Activated naive CD4-positive, alpha-beta T cell treated with anti-CD3 and anti-CD28 coated beads for 36 hours (primary cell): ENCODE measurements at places on chromosomes 5 and 9. TPM values are rescaled to one million over a fixed set of nuclear protein-coding genes. Genes with fewer than 3 reads are reported as not detected.

The ECSCR gene
- total RNA-seq = 0.81 TPM

DNA sequence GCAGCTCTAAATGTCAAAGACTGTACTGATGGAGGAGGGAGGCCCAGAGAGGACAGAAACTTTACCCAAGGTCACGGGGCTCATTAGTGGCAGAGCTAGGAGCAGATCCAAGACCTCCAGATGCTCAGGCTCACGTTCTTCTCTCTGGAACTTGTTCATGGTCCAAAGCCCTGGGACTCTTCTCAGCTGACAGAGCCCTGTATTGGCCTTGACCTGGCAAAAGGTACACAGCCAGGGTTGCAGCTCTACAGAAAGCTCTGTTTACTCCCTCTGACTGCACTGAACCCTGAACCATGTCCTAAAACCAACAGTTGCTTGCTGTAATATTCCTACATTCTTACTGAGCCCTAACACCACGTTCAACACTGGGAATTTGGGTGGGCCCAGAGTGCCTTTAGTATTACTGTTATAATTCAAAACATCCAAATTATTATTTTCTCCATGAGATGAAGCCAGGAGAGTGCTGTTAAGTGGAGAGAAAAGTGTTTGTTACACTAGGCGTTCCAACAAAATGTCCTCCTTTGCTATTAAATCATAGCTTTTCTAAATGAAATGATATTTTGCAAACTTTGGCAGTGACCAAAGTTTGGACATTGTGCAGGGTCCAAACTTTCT, 602.4 kb upstream of the CLINT1 start:
- no peak overlapping the region for H3K4me3 ChIP-seq
- DNase-seq = no peak
- no peaks in the 10 kb centered on the region for H3K27me3 ChIP-seq
- peaks cover 12% of the 10 kb centered on the region for H3K4me1 ChIP-seq

The PKD2L2 gene
- not detected for total RNA-seq

DNA sequence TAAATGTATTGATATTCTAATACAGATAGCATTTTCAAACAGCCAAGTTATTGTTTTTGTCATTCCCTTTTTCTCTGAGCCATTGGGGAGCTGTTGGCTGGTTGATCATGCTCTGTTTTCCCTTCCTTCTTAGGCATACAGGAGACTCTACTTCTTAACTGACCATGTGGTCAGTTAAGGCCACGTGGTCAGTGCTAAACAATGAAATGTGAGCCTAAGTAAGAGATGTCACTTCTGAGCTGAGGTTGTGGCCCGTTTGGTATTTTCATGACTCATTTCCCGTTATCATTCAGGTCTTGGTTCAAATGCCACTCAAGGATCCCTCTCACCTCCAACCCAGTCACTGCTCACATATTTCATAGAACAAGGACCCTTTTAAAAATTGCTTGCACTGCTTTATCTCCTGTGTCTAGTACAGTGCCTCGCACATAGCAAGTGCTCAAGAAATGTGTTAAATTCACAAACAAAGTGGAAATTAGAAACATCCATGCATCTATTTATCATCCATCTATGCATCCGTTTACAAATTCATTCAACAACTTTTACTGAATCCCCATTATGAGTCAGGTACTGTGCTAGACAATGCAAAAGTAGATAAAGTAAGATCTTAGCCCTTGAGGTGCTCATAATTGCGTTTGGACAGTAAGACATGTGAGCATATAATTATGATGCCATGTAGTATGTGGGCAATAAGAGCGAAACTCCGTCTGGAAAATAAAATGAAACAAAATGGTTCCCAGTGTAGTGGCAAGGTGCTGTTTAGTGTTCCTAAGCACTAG, 50.7 kb downstream of the ARRDC3 start:
- H3K27ac ChIP-seq = no peak overlapping the region
- peak; percentile 20 for DNase-seq
- H3K4me1 ChIP-seq = peaks cover 15% of the 10 kb centered on the region
- H3K27me3 ChIP-seq = no peaks in the 10 kb centered on the region
- H3K4me3 ChIP-seq = no peak overlapping the region

GRCh38 chr9:135848341-135849047, 58.9 kb downstream of the CAMSAP1 start:
- H3K4me1 ChIP-seq = peaks cover 7% of the 10 kb centered on the region
- H3K27me3 ChIP-seq = no peaks in the 10 kb centered on the region
- DNase-seq = no peak
- no peak overlapping the region for H3K27ac ChIP-seq
- H3K4me3 ChIP-seq = no peak overlapping the region

- H3K36me3 ChIP-seq = no peaks in the 10 kb centered on the region
- H3K27me3 ChIP-seq = no peaks in the 10 kb centered on the region
- H3K4me3 ChIP-seq = no peak overlapping the region
- no peak overlapping the region for H3K27ac ChIP-seq
Observed at GRCh38 chr9:115651461-115651860, 502.1 kb upstream of the PAPPA start.

DNA sequence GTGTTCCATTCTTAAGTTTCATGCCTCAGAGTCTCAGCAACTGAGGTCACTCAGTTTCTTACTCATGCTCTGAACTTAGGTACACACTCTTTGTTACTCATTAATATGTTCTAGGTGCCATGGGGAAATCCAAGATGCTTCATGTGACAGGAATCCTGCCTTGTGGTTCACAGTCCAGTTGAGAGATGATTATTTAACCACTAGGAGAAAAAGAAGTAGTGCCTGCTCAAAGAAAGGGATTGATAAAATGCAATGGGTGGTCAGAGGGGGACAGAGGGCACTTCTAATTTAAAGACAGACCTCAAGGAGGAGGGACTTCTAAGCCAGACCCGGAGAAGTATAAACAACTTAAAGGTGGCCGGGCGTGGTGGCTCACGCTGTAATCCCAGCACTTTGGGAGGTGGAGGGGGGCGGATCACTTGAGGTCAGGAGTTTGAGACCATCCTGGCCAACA, 69.0 kb downstream of the UGCG start:
- no peaks in the 10 kb centered on the region for H3K36me3 ChIP-seq
- no peak overlapping the region for H3K4me3 ChIP-seq
- no peaks in the 10 kb centered on the region for H3K27me3 ChIP-seq
- H3K4me1 ChIP-seq = peaks cover 5% of the 10 kb centered on the region
- H3K27ac ChIP-seq = no peak overlapping the region
- DNase-seq = peak; percentile 55

The PPP2CA gene
- total RNA-seq = 132 TPM

The LRRC19 gene
- not detected for total RNA-seq

DNA sequence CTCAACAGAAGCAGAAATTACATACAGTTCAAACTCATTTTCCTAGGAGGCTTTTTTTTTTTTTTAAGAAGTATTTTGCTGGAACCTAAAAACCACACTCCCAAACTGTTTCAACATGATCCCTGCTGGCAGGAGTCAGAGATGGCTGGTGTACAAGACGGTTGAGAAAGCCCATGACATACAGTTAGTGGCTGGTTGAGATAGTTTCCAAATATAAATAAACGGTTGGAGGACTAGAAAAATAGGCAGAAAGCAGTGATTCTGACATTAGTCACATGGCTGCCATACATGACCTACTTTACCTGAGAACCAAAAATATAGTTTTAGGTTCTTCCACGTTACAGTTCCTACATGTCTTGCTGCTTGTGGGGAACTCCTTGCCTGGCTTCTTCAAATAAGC, 31.7 kb upstream of the BASP1 start:
- H3K27me3 ChIP-seq = peaks cover 6% of the 10 kb centered on the region
- H3K36me3 ChIP-seq = no peaks in the 10 kb centered on the region
- peaks cover 9% of the 10 kb centered on the region for H3K4me1 ChIP-seq
- H3K27ac ChIP-seq = no peak overlapping the region

DNA sequence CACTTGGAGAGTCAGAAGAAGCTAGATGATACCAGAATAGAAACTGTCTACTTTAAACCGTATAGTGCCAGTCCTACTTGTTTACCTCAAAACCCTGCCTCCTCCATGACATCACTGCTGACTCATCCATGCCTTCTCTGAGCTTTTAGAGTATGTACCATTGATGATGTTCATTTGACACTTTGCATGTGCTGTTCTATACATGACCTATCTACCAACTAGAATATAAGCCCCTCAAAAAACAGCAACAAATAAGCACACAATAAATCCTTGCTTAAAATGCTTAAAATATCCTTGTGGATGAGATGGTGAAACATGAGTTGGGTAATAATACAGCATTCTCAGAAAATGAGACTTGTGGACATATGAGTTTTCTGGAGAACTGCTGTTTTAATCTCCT, 2.6 kb downstream of the CTNNAL1 start:
- H3K4me3 ChIP-seq = no peak overlapping the region
- H3K27ac ChIP-seq = no peak overlapping the region
- no peaks in the 10 kb centered on the region for H3K27me3 ChIP-seq
- H3K36me3 ChIP-seq = peaks cover 2% of the 10 kb centered on the region
- peak; percentile 88 for DNase-seq

GRCh38 chr9:100427366-100428263, 672 bp downstream of the MSANTD3 start:
- no peaks in the 10 kb centered on the region for H3K27me3 ChIP-seq
- peaks cover 30% of the 10 kb centered on the region for H3K4me1 ChIP-seq
- peaks cover 2% of the 10 kb centered on the region for H3K36me3 ChIP-seq

DNA sequence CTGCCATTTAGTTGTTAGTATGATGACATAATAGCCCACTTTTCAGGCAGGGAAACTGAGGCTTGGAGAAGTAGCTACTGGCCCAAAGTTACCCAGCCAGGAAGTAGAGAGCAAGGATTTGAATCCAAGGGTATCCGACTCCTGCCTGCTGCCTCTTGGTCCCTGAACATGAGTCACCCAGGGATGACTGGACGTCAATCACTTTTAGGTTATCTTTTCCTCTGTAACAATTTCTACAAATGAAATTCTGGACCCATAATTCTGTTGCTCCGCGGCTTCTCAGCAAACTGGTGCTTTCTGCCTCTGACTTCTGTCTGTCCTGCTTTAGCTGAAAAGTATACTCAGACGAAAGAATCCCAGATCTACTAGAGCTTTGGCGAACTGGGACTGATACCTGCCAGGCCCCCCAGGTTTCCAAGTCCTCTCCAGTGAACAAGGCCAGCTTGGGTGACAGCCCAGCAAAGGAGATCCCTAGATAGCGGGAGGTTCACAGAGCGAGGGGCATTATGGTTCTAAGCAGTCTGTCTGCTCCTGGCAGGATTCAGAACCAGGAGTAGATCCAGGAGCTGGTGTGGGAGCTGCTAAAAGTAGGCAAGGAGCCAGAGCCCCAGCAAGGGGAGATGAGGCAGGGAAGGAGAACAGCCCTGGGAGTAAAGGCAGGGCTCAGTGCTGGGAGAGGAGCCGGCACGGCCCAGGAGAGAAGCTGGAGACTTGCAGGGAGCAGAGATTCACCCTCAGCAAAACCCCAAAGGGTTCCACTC, 20.6 kb downstream of the OLFML2A start:
- peaks cover 7% of the 10 kb centered on the region for H3K27me3 ChIP-seq
- no peak for DNase-seq
- H3K4me1 ChIP-seq = no peaks in the 10 kb centered on the region
- H3K4me3 ChIP-seq = no peak overlapping the region
- no peak overlapping the region for H3K27ac ChIP-seq

DNA sequence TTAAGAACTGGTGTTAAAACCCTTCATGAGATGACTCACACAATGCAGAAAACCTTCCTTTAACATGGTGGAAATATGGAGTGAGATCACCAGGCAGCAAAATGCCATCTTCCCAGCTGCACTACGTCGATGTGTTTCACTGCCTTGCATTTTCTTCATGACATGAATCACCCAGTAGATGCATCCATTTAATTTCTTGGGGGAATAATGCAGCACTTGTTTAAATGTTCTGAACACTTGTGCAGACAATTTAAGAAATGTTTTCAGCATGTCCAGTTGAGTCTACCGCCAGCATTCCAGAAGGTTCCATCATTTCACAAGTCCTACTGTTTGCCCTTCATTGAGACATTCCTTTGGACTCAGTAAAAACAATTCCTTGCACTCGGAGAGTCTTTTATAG, 81.6 kb downstream of the ADAMTS16 start:
- H3K36me3 ChIP-seq = no peaks in the 10 kb centered on the region
- H3K4me3 ChIP-seq = no peak overlapping the region
- H3K27ac ChIP-seq = no peak overlapping the region
- no peak for DNase-seq
- H3K27me3 ChIP-seq = peaks cover 4% of the 10 kb centered on the region
- H3K4me1 ChIP-seq = no peaks in the 10 kb centered on the region

DNA sequence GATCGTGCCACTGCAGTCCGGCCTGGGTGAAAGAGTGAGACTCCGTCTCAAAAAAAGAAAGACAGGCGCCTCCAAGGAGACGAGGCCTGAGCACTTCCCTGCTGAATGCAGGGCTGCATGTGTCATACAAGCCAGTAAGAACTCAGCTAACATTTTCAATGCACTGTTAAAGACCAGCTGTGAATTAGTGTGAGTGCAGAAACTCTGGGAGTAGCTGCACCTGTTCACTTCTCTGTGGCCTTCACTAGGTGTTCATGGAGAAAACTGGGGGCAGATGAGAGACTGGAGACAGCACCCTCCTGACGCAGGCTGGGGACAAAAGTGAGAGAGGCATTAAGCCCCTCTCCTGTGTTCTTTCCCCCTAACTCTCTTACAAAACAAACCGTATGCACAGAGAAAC, 41.8 kb downstream of the FBXO10 start:
- no peaks in the 10 kb centered on the region for H3K4me1 ChIP-seq
- no peaks in the 10 kb centered on the region for H3K27me3 ChIP-seq
- no peak overlapping the region for H3K4me3 ChIP-seq
- DNase-seq = no peak
- H3K27ac ChIP-seq = no peak overlapping the region

- H3K4me1 ChIP-seq = peaks cover 2% of the 10 kb centered on the region
- peaks cover 16% of the 10 kb centered on the region for H3K36me3 ChIP-seq
- no peak overlapping the region for H3K4me3 ChIP-seq
- no peak for DNase-seq
Observed at GRCh38 chr9:20786807-20787206, 102.7 kb downstream of the FOCAD start.

The LHX6 gene
- total RNA-seq = not detected

DNA sequence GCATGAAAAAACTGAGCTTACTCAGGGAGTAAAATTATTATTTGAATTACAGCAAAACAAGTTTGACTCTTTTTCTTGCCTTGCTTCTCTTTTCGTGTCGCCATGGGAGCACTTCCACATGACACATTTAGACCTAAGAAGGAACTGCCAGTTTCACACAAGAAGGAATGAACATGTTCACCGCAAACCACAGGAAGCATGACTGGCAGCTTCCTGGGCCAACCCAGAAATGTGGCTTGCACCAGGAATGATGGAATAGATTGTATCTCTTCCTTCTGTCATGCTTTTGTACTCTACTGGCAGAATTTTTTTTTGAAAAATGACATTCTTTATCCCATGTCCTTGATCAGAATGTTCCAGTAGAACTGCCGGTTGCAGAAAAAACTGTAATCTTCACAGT, 32.9 kb upstream of the MAN2A1 start:
- peaks cover 3% of the 10 kb centered on the region for H3K27me3 ChIP-seq
- no peak overlapping the region for H3K27ac ChIP-seq
- H3K4me3 ChIP-seq = no peak overlapping the region
- peaks cover 32% of the 10 kb centered on the region for H3K4me1 ChIP-seq
- peak; percentile 73 for DNase-seq

DNA sequence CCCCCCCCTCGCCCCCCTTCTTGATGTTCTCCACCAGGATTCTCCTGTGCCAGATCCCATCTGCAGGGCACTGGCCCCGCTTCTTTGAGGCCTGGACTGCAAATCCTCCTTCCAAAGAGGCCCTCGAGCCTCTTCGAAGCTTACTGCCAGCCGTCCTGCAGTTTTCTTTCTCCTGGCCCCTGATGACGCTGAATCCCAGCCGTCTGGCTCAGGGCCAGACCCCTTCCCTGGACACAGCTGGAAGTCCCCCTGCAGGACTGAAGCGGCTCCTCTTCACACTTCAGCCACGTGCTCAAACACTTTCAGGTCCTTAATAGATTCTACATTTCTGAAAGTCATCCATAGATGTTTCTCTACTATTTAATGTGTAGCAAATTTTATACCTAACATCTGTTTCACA, 121.5 kb downstream of the EHMT1 start:
- no peak for DNase-seq
- no peak overlapping the region for H3K27ac ChIP-seq
- peaks cover 23% of the 10 kb centered on the region for H3K36me3 ChIP-seq
- no peak overlapping the region for H3K4me3 ChIP-seq
- no peaks in the 10 kb centered on the region for H3K27me3 ChIP-seq
